Activated naive CD8-positive, alpha-beta T cell treated with anti-CD3 and anti-CD28 coated beads, Interleukin-2, amount 10 ng/mL, durations not matched to agents 7 days and 5 days (primary cell): ENCODE measurements at places on chromosomes 11 and 22. TPM values are rescaled to one million over a fixed set of nuclear protein-coding genes. Genes with fewer than 3 reads are reported as not detected.

DNA sequence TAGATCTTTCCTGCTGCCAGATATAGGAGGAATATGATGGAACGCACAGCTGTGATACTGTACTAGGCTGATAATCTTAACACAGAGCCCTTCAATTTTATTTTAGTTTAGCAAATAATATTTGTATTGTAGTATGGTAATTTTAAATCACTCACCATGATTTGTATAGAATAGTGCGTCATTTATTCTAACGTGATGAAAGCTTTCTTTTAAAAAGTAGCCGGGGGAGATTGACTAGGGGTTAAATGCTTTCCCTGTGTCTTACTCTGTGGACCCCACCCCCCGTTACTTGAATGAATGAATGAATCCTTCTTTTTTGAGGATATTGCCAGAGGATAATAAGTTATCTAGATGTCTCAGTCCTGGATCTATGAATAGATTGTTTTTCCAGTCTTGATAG is 72.1 kb downstream of the CECR2 start:
- peaks cover 14% of the 10 kb centered on the region for H3K27me3 ChIP-seq
- H3K27ac ChIP-seq: no peak overlapping the region
- no peaks in the 10 kb centered on the region for H3K36me3 ChIP-seq
- no peak overlapping the region for H3K4me3 ChIP-seq

- H3K4me3 ChIP-seq: no peak overlapping the region
- H3K4me1 ChIP-seq: no peaks in the 10 kb centered on the region
- no peaks in the 10 kb centered on the region for H3K27me3 ChIP-seq
- DNase-seq: no peak
Measured at GRCh38 chr11:104338186-104338585, 174.2 kb upstream of the PDGFD start.

DNA sequence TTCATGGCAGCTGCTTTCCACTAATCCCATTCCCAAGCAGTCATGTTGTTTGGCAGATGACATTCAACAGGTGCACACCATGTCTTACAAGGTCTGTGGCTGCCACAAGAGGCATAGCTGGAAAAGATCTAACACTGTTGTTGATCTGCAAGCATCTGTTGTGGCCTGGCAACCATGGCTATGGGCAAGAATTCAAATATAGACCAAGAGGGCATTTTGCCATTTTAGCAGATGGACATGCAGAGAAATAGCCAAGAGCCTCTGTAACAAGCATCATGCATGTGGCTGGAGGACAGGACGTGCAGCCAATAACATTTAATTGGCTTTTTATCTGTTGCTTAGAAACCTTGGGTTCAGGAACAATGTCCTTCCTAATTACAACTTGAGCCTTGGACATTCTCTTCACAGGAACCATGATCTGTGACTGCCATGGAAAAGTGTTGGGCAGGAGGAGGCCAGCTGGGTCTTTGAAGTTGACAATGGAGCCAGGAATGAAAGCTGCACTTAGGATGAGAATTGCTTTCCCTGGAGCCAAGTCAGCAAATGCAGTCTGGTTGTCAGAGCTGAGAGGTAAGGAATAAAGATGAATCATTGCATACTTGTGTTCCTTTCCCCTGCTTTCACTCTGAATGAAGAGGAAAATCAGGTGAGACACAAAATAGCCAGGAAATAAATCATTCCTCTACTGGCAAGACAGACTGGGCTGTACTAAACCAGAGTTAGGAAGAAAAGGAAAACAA is 113.6 kb upstream of the ANO5 start:
- H3K27me3 ChIP-seq: no peaks in the 10 kb centered on the region
- no peak overlapping the region for H3K27ac ChIP-seq
- H3K4me1 ChIP-seq: no peaks in the 10 kb centered on the region
- no peak for DNase-seq
- H3K36me3 ChIP-seq: no peaks in the 10 kb centered on the region
- H3K4me3 ChIP-seq: no peak overlapping the region

DNA sequence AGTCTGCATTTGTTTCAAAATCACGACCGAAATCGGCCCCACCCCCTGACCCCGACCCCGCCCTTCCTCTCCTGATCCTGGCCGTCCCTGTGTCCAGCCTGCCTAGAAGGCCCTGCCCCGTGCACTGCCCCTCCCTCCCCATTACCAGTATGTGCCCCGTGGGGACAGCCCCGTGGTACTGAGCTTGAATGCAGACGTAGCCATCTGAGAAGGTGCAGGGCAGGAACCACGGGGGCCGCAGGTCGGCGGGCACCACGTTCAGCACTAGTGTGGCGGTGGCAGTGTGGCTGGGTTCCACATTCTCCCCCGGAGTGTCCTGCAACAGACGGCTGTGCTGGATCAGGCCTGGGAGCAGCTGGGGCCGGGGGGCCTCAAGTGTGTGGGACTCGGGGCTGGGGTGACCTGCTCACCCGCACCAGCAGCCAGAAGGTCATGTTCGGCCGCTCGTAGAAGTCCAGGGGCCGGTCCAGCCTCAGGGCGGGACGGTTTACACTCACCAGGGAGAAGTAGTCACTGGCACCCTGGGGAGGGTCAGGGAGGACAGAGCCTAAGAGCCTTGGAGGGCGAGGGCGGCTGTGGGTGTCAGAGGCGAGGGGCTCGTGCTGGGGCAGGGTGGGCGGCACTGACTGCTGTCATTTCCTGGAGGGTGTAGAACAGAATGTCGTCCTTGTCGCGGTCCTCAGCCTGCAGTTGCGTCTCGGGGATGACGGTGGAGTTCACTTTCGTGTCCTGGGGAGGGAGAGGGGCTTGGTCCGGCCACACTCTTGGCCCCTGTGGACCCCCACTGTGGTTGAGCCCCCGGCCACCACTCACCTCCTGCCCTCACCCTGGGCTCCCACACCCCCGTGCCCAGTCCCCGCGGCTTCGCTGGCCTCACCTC is 3.6 kb downstream of the CDHR5 start:
- peak; percentile 31 for DNase-seq
- no peaks in the 10 kb centered on the region for H3K36me3 ChIP-seq
- no peak overlapping the region for H3K27ac ChIP-seq
- no peaks in the 10 kb centered on the region for H3K27me3 ChIP-seq
- no peak overlapping the region for H3K4me3 ChIP-seq

GRCh38 chr11:38156495-38157146 is 1558.6 kb upstream of the RAG2 start:
- no peaks in the 10 kb centered on the region for H3K36me3 ChIP-seq
- no peaks in the 10 kb centered on the region for H3K27me3 ChIP-seq
- DNase-seq: no peak
- no peaks in the 10 kb centered on the region for H3K4me1 ChIP-seq
- no peak overlapping the region for H3K4me3 ChIP-seq

GRCh38 chr11:128161436-128161835 is 425.9 kb downstream of the ETS1 start:
- no peak overlapping the region for H3K4me3 ChIP-seq
- H3K27ac ChIP-seq: no peak overlapping the region
- no peaks in the 10 kb centered on the region for H3K36me3 ChIP-seq
- no peaks in the 10 kb centered on the region for H3K27me3 ChIP-seq
- H3K4me1 ChIP-seq: peaks cover 11% of the 10 kb centered on the region

Gene HBE1
- total RNA-seq: not detected

- peak overlapping the region; percentile 78 for H3K27ac ChIP-seq
- DNase-seq: no peak
- peaks cover 14% of the 10 kb centered on the region for H3K36me3 ChIP-seq
- H3K4me3 ChIP-seq: peak overlapping the region; percentile 88
- peaks cover 35% of the 10 kb centered on the region for H3K4me1 ChIP-seq
- no peaks in the 10 kb centered on the region for H3K27me3 ChIP-seq
Measured at GRCh38 chr11:65576867-65577755, 1.3 kb downstream of the EHBP1L1 start.

GRCh38 chr11:96470521-96470920 is 80.7 kb downstream of the JRKL start:
- H3K4me1 ChIP-seq: no peaks in the 10 kb centered on the region
- no peak overlapping the region for H3K27ac ChIP-seq
- H3K27me3 ChIP-seq: no peaks in the 10 kb centered on the region
- H3K36me3 ChIP-seq: no peaks in the 10 kb centered on the region

DNA sequence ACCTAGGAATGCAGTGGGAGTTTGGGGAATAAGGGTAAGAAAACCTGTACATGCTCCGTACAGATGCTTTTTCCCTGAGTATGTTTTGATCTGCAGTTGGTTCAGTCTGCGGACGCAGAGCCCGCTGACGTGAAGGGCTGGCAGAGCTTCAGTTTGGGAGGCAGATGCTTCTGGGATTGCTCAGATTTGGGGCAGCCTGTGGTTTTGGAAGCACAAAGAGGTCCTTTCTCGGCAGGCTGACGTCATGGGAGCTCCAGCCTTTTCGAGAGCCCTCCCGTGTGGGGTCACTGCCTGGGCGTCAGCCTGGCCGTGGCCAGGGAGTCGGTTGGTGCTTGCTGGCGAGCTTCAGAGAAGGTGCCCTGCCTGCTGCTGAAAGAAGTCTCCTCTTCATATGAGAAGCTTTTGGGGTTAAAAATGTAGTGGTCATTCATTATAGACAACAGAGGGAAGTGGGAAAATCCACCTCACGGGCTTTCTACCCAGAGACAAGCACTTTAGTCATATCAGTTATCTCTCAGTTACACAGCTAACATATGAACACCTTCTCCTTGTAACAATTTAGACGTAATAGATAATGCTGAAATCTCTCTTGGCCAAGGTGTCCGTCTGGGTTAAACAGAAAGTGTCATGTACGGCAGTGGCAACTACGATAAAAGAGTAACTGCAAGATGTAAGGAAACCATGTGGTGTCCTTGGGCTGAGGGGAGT is 26.8 kb downstream of the TPCN2 start:
- no peaks in the 10 kb centered on the region for H3K27me3 ChIP-seq
- no peak for DNase-seq
- H3K27ac ChIP-seq: no peak overlapping the region
- no peak overlapping the region for H3K4me3 ChIP-seq

GRCh38 chr11:28011813-28012212 is 96.1 kb downstream of the KIF18A start:
- no peak overlapping the region for H3K27ac ChIP-seq
- H3K27me3 ChIP-seq: no peaks in the 10 kb centered on the region
- no peak for DNase-seq
- no peak overlapping the region for H3K4me3 ChIP-seq
- no peaks in the 10 kb centered on the region for H3K4me1 ChIP-seq

DNA sequence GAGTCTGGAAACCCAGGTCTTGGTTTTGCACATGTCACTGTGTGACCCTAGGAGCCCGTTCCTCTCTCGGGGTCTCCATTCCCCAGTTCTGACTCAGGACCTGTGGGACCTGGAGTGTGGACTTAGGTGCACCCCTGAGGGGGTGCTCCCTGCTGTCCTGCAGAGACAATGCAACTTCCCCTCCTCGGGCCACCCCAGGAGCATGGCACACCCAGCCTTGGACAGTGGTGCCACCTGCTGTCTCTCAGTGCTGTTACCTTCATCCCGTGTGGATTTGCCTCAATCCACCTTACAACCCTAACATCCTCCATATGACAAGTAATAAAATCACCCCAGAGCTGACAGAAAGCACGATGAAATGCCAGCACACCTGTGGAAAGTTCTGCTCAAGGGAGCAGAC is 27.5 kb upstream of the CRYBB3 start:
- no peak overlapping the region for H3K27ac ChIP-seq
- no peaks in the 10 kb centered on the region for H3K4me1 ChIP-seq
- peaks cover under 1% of the 10 kb centered on the region for H3K36me3 ChIP-seq
- H3K4me3 ChIP-seq: no peak overlapping the region

DNA sequence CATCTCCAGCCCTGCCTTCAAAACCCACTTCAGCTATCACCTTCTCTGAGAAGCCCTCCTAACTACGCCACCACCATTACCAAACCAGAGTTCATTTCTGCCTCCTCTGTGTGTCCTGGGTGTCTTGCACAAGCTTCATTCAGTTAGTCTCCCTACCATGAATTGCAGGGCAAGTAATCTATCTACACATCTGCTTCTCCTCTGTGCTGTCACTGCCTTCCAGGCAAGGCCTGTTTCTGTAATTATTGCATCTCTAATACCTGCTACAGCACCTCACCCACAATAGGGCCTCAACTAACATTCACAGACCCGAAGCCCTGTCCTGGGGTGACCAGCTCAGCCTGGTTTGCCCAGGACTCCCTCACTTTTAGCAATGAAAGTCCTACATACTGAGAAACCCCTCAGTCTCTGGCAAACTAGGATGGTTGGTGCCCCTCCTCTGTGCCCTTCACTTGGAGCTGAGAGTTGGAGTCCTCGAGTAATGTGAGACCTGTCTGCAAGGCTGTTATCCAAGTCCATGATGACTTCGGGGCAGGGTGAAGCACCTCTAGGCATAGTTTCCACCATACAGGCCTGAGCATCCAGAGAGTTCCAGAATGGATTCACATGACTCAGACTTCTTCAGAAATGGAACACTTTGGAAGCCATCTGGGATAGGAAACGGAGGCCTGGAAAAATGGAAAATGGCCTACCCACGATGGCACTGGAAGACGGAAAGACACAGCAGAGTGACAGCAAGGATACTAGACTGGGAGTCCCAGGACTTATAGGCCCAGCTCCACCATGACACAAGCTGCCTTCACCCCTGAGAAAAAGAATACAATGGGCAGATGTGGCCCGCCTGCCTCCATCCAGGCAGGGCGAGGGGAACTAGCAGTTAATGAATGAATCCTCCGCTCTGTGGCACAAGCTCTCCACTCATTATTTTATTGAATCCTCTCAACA is 269.3 kb downstream of the BUD13 start:
- DNase-seq: no peak
- H3K27me3 ChIP-seq: peaks cover 48% of the 10 kb centered on the region
- H3K4me3 ChIP-seq: no peak overlapping the region
- H3K27ac ChIP-seq: no peak overlapping the region
- H3K4me1 ChIP-seq: no peaks in the 10 kb centered on the region

Gene KRTAP5-10
- not detected for total RNA-seq

DNA sequence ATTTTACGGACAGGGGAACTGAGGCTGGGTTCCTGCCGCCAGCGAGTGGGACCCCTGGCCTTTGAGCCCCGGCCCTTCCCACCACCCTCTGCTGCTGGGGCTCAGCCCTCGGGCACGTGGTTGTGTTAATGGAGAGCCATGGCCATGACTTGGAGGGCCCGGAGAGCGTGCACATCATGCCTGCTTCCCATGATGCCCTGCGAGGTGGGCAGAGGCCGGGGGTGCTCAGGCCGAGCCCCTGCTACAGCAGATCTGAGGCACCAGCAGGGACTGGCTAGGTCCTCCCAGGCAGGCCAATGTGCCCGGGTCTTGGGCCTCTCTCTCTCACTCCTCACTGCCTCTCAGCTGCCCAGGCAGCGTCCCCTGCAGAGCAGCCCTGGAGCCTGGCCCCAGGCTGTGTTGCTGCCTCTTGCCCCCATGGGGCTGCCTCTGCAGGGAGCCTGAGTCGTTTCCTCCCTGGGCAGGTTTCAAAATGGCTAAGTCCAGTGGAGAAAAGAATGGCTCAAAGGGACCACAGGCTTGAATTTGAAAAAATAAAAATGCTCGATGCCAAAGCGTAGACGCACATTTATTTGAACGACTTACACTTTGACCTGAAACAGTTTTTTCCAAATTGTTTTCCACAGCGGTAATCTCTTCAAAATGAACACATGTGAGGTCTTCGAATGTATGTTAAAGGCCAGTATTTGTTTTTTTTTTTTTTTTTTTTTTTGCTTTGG is 72.6 kb upstream of the CLDN5 start:
- H3K36me3 ChIP-seq: no peaks in the 10 kb centered on the region
- H3K27ac ChIP-seq: peak overlapping the region; percentile 96
- no peak for DNase-seq
- H3K27me3 ChIP-seq: no peaks in the 10 kb centered on the region
- peak overlapping the region; percentile 82 for H3K4me3 ChIP-seq
- peaks cover 22% of the 10 kb centered on the region for H3K4me1 ChIP-seq

GRCh38 chr22:33023153-33023827 is 34.9 kb downstream of the SYN3 start:
- no peak overlapping the region for H3K4me3 ChIP-seq
- H3K4me1 ChIP-seq: no peaks in the 10 kb centered on the region
- H3K27me3 ChIP-seq: no peaks in the 10 kb centered on the region
- DNase-seq: no peak
- H3K36me3 ChIP-seq: no peaks in the 10 kb centered on the region

Gene BDNF
- total RNA-seq: not detected

Gene CYTH4
- total RNA-seq: 157 TPM

- no peaks in the 10 kb centered on the region for H3K27me3 ChIP-seq
- no peaks in the 10 kb centered on the region for H3K4me1 ChIP-seq
- H3K4me3 ChIP-seq: no peak overlapping the region
Measured at GRCh38 chr11:105911454-105911853, 110.6 kb downstream of the MSANTD4 start.

Gene SCO2
- total RNA-seq: 12.8 TPM
